CD4-positive, alpha-beta T cell treated with Interleukin-6 for 4 hours (primary cell): ENCODE measurements at places on chromosomes 12 and 14.

GRCh38 chr12:70277973-70278372, 34.7 kb downstream of the CNOT2 start:
- no peak for DNase-seq

- DNase-seq, result no peak
Observed at GRCh38 chr14:100871234-100872186, 32.0 kb downstream of the RTL1 start.

DNA sequence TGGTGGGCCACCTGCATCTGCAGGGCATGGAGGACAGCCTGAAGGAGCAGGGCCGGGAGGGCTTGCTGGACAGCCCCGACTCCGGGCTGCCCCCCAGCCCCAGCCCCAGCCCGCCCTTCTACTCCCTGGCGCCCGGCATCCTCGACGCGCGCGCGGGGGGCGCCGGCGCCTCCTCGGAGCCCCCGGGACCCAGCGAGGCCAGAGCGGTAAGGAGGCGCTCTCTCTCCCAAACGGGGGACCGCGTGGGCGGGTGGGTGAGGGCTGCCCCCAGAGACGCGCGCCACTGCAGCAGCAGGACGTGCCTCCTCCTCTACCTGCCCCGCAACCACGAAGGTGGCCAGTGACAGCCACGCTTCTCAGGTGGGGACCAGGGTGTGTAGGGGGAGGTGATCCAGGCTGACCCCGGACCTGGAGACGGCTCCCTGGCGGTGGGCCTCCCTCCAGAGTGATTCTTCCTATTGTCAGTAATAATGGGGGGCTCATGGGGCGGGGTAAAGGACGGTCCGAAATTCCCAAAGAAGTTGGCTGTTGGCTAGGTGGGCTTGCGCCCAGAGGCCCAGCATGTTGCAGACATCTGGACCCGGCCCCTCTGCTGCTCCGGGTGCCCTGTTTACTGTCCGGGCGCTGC, 652 bp downstream of the RFLNA start:
- no peak for DNase-seq

DNA sequence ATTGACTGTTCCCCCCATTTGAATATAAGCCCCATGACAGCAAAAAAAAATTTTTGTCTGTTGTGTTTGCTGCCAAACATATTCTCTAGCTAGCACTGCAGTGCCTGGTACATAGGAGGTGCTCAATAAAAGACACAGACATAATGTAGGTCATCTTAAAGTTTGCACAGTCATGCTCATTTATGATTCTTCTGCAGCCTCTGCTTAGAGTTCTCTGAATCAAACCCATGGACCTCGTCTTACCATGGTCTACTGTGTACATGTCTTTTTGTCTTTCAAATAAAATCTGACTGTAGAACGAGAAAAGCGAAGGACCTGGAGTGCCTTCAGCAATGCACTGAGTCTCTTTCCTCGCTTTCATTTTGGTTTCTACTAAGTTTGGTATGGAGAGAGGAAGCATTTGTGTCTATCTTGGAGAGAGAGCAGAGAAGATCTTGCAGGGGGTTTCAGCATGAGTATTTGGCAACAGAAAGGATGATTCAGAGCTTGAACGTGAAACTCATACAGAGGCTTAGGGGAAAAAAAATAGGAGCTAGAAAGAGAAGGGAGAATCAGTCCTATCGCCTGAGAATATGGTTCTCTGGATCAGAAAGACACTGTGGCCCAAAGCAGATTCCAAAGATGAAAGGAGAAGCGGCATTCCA, 38.8 kb upstream of the TMCC3 start:
- DNase-seq, result no peak

DNA sequence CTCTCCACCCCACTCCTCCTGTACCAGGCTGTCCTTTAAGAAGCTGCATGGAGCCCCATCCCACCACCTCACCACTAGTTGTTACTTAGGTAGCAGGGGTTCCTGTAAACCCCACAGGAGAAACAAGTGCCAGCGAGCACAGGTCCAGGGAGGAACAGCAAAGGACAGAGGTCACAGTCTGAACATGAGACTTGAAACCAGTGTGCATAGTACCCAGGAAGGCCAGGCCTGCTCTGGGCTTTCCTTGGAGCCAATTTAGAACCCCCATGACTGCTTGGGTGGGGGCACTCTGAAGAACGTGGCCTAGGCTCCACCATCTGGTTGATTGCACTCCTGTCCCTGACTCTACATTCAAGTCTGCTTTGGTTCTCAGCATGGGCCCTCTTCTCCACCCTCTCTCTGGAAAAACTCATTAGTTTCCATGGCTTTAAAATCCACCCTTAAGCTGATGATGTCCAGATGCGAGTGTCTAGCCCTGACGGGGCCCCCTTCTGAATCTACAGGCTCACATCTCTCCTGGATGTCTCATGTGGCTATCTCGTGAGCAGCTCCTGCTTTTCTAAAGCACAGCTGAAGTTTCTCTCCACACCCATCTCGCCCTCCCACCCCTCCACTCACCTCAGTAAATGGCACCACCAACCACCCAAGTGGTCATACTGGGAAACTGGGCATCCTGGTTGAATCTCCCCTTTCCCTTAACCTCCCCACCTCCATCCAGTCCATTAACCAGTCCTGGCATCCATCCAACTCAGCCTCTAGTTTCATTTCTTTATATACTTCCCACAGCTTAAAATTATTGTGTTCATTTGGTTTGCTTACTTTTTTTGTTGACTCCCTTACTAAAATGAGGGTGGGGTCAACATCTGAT, 8.4 kb downstream of the KRT3 start:
- no peak for DNase-seq

GRCh38 chr12:27667540-27667939, 28.7 kb upstream of the REP15 start:
- DNase-seq, result no peak

GRCh38 chr14:38880643-38881524, 222.2 kb downstream of the SEC23A start:
- no peak for DNase-seq

DNA sequence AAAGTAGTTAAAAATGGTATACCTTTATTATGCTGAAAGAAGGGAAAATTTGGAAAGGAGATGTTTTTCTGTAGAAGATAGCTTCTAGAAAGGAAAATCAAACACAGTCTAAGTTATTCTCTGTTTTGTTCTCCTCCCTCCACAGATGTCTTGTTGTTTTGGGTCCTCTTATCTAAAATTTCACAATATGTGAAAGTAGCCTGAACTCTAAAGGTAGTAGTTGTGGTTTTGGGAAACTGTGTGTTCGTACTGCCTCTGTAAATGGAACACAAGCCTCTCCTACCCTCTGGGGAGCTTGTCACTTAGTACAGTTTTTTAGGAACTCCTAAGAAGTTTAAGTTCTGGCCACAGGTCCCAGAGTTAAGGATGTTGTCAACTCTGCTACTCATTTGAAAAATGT, 112.6 kb downstream of the CRADD start:
- DNase-seq, result no peak

DNA sequence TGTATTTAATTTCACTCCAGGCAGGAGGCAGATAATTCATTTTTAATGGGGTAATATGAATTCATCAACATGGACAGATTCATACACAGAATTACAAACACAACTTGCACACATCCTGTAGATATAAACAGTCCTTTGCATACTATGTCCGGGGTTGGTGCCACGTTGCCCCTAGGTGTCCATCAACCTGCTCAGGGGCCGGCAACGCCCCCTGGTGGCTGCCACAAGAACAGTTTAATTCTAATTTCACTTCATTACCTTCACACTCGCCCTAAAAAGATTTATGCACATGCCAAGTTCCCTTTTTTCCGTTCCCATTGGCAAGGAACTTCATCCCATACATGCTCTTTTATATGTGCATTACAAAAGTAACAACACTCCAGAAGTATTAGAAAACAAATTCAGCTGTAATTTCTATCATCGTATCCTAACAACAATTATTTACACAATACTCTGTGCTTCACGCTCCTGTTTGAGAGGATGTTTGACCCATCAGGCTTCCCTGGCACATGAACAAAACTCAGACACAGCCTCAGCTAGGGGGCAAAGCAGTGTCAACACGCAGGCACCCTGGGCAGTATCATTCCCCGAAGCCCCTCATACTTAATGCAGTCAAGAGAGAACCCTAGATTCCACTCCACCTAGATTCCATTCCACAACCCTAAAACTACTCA, 15.5 kb downstream of the MANSC1 start:
- peak; percentile 72 for DNase-seq

DNA sequence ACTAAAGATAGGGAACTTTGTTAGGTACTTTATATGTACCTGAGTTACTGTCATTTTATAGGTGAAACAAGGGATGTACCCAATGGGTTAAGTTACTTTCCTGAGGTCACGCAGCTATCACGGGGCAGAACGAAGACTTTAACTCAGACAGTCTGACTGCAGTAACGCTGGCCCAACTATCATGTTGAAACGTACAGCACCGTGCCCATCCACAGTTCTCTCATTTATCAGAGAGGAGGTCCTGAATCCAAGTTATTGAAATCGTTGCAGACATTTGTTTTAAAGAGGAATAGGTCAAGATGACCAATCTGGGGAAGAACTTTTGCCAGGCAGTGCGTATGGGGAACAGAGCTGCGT, 587 bp upstream of the C12orf75 start:
- DNase-seq, result no peak

GRCh38 chr12:125015680-125016310, 22.4 kb downstream of the BRI3BP start:
- no peak for DNase-seq

DNA sequence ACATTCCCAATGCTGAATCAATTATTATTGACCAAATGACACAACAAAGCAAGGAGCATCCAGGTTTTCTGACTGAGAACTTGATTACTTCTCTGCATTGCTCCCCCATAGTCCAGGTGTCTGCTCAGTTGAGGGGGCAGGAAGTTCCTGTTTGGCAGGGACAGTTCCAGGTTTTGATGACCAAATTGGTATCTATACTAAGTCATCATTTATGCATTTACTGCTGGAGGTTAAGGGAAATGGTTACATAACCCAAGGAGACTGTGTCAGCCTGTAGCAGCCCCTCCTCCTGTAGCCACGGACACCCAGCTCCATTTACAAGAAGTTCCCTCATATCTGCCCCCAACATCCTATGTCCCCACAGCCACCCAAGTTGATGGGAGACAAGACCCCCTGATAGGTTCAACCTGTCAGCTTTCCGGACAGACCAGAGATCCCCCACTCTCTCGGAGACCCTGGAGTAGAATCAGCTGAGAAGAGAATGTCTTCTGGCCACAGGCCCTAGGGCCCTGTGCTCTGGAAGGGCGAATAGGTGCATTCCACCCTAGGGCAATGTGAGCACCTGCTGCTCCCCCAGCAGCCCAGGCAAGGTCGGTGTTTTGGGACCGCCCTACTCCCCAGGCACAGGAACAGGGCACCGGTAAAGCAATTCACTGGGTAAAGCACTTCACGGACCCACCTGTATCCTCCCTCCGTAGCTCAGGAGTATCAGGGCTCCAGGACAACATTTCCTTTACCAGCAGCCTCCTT, 23.6 kb downstream of the IRF2BPL start:
- no peak for DNase-seq

DNA sequence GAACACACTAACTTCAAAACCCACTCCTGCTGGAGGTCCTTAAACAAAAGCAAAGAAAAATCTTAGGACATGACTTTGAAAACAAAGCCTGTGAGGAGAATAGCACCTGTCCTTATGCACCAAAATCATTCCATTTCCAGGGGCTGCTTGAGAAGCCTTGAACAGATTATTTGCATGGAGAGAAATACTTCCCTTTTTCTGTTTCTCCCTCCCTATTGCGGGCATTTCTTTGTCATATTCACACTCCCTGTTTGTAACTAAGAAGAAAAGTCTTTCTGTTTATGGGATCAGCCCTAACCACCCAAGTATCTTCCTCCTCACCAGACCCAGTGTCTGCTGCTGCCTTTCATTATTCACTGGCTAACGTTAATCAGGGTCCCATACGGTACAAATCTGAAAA, 218.8 kb downstream of the DPF3 start:
- no peak for DNase-seq

- no peak for DNase-seq
Observed at GRCh38 chr12:100593490-100593889, 20.0 kb downstream of the GAS2L3 start.

DNA sequence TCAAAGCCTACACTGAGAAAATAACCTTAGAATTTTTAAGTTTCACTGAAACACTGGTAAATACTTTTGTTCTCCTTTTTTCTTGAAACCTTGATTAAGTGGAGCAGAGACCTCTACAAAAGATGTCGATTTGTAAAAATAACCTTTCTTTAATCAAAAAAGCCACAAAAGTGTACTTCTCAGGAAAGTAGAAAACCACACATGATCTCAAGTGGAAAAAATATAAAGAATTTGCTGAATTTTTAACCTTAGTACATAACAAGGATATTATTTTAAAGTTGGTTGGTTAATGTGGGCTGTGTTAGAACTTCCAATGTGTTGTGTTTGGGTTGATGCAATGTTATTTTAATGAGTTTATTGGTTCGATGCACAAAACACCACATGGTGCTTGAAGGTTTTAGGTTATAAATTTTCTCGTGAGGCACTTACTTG, 8.6 kb downstream of the LGR5 start:
- DNase-seq, result no peak

DNA sequence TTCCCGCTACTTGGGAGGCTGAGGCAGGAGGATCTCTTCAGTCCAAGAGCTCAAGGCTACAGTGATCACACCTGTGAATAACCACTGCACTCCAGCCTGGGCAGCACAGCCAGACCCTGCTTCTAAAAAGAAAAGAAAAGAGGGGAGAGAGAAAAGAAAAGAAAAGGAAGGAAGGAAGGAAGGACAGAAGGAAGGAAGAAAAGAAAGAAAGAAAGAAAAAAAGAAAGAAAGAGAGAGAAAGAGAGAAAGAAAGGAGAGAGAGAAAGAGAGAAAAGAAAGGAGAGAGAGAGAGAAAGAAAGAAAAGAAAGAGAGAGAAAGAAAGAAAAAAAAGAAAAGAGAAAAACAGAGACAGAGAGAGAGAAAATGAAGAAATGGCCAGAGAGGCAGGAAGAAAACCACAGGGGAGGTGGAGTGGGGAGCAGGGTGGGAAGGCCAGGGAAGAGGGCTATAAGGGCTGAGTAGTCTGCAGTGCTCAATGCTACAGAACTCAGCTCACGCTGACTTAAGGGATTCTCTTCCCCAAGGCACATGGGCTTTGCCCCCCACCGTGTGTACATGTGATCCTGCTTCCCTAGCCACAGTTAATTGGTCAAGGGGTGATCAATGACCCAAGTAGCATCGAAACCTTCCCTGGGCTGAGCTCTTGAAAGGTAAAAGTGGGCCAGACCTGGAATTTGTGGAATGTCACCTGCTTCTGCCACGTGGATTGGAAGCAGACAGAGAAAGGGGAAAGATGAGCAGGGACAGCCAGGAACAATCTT, 90.4 kb upstream of the TMCC3 start:
- no peak for DNase-seq

DNA sequence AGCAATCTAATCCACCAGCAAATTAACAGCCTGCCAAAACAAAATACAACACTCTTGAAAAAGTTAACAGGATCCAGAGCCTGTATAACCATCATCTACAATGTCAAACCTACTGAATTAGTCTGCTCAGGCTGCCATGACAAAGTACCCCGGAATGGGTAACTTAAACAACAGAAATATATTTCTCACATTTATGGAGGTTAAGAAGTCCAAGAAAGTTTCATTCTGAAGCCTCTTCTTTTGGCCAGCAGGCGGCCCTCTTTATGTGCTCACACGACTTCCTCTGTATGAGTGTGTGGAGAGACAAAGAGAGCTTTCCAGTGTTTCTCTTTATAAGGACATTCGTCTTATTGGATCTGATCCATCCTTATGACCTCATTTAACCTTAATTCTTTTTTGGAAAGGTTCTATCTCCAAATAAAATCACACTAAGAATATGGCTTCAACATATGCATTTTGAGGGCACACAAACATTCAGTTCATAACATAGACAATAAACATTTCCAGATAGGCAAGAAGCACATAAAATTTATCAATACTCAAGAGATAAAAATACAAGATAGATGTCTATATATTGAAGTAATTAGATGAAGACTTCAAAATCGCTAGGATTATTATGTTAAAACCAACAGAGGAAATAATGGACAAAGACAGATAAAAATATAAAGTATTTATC, 5.9 kb upstream of the RERG start:
- DNase-seq, result peak; percentile 21
